Daoy (cell line): ENCODE measurements at places on chromosomes 1 and 21. TPM values are rescaled to one million over a fixed set of nuclear protein-coding genes. Genes with fewer than 3 reads are reported as not detected.
A peak's percentile ranks its signal among the peaks of the same experiment; 100 is the strongest.

DNA sequence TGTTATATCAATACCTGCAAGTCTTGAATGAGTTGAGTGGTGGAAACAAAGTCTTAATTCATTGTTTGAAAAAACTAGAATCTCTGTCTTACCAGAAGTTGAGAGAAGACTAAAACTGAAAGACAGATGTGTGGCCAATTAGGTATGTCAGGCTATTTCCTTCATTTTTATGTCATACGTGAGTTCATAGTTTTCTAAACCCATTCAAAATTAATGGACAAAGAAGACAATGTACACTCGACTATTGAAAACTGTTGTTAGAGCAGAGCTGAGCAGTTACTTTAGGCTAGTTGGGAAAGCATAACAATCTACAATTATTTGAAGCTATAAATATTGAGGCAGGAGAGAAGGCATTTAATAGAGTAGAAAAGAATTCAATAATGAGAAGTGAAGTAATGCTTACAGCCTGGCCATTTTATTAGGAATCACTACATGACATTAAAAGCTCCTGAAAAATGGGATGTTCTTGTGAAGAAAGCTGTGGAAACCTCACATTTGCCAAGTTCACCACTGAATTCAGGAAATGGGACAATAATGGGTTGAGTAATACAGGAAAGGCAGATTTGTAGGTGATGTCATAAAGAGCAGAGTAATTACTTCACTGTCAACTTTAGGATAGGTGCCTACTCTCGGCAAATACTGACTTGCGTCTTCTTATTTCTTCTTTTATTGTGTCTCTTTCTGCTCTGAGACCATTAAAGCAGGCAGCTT is 204.4 kb downstream of the PLA2G4A start:
- no peak for DNase-seq

The LDLRAD2 gene
- not detected in 2 replicates for total RNA-seq

- DNase-seq, result no peak
Measured at GRCh38 chr21:34970566-34970965, 78.5 kb downstream of the RUNX1 start.

DNA sequence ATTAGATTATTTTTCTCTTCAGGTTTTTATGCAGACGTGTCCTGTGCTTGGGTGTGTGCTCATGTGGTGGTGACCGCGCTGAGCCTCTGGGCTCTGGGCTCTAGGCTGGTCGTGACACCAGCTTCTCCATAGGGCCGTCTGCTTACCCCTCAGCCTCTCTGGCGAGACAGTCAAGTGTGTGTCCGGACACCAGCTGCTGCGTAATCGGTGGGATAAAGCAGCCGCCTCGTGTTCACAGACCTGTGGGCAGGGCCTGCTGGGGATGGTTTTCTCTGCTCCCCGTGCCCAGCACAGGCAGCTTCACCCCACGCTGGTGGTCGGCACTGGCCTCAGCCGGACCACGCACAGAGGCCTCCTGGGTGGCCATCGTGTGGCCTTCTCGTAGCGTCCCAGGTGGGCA is 33.6 kb upstream of the DIP2A start:
- no peak for DNase-seq

GRCh38 chr1:174407665-174408064 is 40.1 kb upstream of the GPR52 start:
- DNase-seq, result no peak

- DNase-seq, result no peak
Measured at GRCh38 chr1:4133939-4134321, 233.9 kb upstream of the C1orf174 start.

- DNase-seq, result no peak
Measured at GRCh38 chr1:53336146-53336545, 8.3 kb upstream of the LRP8 start.

- no peak for DNase-seq
Measured at GRCh38 chr1:67110352-67110751, 24.4 kb downstream of the C1orf141 start.

The S100A2 gene
- total RNA-seq, result 86.8 and 88.6 TPM in 2 replicates

DNA sequence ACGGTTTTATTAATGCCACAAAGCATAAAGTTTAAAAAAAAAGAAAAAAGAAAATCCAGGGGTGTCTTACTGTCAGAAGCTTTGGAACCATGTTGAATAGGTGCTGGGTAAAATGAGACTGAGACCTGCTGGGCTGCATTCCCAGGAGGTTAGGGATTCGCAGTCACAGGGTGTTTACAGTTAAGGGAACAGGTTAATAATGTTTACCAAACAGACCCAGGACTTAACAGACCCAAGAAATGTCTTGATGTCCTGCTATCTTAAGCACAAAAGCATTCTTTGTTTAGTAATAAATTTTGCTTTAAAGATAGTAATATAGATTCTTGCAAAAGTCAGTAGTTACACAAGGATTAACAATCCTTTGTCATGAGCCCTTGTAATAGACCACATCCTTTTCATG is 54.7 kb downstream of the OLFML3 start:
- DNase-seq, result no peak

- DNase-seq, result no peak
Measured at GRCh38 chr21:41277846-41278245, 38.8 kb upstream of the FAM3B start.

DNA sequence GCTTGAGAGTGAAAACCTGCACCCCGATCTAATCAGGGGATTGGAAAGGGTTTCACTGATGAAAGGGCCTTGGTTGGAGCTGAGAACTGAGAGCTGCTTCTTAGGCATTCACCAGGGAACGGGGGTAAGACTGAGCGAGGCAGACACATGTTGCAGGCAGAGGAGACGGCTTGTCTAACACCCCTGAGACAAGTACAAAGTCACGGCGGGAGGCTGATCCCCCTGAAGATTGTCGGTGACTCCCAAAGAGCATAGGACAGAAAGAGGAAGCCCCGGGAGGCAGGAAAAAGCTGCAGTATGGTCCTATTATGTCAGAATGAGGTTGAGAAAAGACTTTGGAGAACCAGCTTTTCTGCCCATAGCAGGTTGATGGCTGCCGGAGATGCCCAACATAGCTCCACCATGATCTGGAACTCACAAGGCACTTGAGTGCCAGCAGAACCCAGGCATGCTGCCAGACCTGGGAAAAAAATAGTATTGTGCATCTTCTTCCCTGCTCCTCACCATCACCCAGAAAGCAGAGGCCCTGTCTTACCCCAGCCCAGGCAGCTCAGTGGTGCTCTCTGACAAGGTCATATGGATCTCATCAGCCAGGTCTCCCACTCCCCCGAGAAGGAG is 463.9 kb upstream of the PROX1 start:
- DNase-seq, result no peak

DNA sequence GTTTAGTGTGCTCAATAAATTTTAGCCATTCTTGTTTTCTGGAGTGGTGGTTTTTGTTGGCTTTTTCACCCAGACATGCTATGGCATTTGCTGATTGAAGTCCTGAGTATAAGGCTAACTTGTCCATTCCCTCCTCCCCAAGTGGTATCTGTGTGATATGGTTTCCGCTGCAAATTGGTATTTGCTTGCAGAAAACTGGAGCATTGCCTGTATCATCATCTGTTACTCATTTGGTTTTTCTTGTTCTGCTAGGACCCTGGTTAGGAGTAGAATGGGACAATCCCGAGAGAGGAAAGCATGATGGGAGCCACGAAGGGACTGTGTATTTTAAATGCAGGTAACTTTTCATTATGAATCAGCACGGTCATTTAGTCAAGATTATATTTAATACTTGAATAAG is 34.0 kb downstream of the TBCE start:
- DNase-seq, result no peak

The OR2G6 gene
- not detected in 2 replicates for total RNA-seq

DNA sequence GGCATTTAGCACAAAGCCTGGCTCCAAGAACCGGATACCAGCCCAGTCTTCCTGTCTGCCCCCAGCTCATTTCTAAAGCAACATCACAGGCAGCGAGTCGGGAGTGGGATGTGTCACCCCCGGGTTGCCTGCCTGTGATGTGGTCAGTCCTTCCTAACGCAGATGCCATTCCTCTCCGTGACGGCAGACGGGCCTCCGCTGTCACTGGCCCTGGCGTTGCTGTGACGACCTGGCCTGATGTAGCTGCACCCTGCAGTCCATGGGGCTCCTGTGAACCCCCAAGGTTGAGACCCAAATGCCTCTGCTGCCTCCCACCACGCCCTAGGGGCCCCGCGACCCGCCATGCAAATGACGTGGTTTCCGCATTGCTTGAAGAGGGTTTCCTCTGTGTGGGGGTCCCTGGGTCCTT is 12.3 kb downstream of the TNFRSF1B start:
- peak; percentile 82 for DNase-seq

The FCRL2 gene
- not detected in 2 replicates for total RNA-seq

DNA sequence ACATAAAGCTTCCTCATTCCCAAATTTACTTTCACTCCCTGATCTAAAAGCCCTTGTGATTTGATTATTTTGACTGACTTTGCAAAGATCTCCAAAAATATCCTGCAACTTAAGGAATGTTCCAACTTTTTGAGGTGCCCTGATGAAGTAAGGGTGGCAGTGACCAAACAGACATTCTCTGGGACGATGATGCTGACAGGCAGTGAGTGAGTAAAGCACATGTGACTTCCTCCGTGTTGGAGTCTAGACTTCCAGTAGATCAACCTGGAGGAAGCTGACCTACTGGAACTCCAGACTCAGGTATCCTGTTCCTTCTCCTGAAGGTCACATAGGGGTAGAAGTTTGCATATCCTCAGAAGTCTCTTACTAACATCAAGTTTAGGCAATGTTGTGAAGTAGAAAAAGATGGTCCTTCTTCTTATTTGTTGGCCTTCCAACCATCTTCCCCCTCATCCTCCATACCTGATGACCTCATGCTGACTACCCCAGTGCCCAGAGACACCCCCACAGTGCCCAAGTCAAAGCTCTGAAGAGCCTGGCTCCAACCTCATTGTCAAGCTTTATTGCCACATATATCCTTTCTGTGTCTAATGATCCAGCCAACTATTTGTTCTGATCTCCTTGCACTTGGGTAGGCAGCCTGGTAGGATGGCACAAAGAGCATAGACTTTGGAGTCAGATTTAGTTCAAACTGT is 16.0 kb downstream of the TNFSF4 start:
- DNase-seq, result no peak

The KCNK2 gene
- total RNA-seq, result 0.80 and 1.3 TPM in 2 replicates

GRCh38 chr1:229953736-229954326 is 113.2 kb upstream of the GALNT2 start:
- DNase-seq, result no peak

DNA sequence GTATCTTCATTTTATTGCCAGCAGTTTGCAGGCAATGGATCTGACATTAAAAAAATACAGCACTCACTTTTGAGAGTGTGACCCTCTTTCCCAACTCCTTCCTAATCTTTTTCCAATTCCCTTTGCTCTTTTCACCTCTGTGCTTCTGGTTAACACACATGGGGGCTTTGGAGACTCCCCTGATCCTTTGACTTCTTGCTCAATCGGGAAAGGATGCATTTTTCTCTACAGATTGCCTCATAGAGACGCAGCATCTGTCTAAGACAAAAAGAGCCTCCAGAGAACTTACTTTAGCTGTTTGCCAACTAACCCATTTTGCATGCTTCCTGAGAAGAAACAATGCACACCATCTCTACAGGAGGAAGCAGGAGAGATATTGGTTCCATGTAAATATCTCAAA is 378.3 kb downstream of the PBX1 start:
- DNase-seq, result no peak
